ENCODE measurements at places on chromosomes 4 and X.

DNA sequence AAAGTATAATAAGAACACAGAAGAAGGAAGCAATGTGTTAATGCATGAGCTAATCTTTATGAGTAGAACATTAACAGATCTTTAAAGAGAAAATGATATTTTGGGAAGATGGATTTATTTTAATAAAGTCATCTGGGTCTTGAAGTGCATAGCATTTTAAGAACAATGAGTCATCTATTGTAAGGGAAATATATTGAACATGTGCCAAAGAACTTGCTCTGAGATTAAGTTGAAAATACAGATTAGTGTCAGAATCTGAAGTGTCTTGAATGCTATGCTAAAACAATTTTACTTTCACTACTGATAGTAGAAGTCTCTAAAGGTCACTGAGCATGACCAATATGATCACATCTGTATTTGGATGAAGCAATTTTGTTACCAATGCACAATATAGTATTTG is 776.7 kb upstream of the GRID2 start:
- no peak for DNase-seq

GRCh38 chr4:16124232-16124631 is 40.4 kb upstream of the PROM1 start:
- DNase-seq, result no peak

GRCh38 chr4:11480683-11481082 is 52.0 kb upstream of the HS3ST1 start:
- no peak for DNase-seq

DNA sequence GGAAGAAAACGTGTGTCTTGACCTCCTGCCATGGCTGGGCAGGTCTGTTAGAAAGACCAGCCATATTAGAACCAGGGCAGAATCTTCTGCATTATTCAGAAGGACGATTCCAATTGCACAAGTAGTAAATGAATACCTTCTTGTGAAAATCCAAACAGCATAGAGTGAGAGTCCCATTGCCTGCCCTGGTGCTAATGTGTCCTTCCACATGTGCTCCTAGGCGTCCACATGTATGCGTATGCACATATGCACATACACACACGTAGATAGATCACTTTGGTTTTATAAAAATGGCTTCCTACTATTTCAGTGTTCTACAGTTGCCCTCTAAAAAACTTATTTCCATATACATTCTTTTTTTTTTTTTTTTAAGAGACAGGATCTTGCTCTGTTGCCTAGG is 10.2 kb upstream of the GRPEL1 start:
- DNase-seq, result no peak

DNA sequence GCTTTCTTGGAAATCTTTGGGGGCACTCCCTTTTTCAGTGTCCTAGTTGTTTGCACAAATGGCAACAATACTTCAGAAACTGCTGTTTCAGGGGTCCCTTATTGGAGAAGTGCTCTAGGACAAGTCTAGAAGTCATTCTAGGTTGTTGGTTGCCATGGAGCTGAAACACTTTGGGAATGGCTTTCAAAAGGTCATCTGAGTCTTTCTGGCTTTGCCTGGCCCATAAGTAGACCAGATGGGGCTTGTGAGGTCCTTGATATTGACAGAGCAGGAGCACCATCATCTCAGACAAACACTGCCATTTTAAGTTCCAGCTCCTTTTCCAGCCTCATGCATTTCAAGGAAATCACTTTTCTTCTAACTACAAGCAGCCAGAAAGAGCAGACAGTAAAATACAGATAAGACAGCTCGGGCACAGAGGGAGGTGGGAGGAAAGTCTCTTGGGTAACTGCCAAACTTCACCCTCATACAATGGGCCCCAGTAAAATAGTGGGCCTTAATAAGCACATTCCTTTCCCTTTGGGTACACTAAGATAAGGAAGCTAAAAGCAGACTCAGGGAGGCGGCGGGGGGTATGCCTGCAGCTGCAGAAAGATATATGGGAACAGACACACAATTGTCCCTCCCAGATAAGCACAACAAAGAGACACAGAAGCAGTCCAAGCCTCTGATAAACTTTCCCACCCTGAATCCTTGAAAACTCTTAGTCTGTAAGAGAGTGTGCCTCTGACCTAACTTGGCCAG is 8.5 kb upstream of the NXF3 start:
- no peak for DNase-seq

Measured in NCI-H2171 (cell line).